ENCODE measurements at places on chromosomes 11 and 22.

DNA sequence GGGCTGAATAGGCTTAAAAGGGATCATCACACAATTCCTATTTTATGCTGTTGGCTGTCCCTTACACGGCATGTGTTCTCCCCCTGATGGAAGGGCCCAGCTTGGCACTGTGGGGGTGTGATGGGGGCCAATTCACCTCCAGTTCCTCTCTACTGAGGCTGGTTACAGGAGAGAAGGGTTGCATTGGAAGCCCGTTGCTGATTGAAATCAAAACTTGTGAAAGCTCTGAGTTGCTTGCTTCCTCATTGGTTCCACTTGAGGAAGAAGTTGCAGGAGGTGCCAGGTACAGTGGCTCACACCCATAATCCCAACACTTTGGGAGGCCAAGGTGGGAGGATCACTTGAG is 13.3 kb upstream of the PRG2 start:
- DNase-seq, result no peak

- DNase-seq, result no peak
These were observed 90.3 kb downstream of the TBC1D22A start for GRCh38 chr22:46852771-46853170.

DNA sequence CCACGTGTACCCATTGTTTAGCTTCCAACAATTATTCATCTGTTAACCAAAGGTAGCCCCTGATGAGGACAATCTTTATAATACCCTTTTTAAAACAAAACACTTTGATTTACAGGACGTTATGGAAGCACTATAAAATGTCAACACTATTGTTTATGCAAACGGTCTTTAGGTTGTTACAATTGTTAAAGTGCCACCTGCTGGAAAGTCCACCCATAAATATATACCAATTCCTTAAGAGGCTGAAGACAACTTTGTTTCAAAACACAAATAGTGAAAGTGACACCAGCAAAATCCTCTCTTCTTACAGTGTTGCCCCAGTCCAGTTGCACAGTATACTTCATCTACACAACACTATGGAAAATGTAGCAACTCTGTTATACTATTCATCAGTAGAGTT is 68.9 kb upstream of the SLN start:
- no peak for DNase-seq

DNA sequence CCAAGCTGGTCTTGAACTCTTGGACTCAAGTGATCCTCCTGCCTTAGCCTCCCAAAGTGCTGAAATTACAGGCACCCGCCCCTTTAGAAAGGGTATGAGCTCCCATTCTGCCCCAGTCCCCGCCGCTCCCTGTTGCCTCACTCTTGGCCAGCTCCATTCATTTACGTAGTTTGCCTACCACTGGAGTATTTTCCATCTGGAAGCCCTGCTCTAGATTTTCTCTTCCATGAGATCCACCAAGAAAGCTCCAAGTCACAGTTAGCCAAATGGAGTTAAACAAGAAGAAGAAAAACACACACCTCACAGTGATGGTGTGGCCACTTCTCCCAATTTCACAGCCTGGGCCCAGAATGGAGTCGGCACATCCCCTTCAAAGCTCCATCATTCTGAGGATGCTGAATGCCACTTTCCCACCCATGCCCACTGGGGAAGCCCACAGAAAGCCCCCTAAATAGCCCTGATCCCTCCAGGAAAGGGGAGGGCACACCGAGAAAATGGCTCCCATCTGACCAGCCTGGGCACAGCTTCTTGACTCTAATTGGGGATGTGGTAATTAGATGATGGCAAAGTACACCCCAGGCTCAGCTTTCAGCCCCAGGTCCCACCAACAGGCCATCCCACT is 381.2 kb downstream of the MN1 start:
- no peak for DNase-seq

- no peak for DNase-seq
These were observed 7.3 kb upstream of the SYT7 start for GRCh38 chr11:61587951-61588727.

GRCh38 chr11:48002561-48002960 is 22.2 kb downstream of the PTPRJ start:
- no peak for DNase-seq

- DNase-seq, result no peak
These were observed 75.7 kb downstream of the GRAMD1B start for GRCh38 chr11:123505546-123506299.

DNA sequence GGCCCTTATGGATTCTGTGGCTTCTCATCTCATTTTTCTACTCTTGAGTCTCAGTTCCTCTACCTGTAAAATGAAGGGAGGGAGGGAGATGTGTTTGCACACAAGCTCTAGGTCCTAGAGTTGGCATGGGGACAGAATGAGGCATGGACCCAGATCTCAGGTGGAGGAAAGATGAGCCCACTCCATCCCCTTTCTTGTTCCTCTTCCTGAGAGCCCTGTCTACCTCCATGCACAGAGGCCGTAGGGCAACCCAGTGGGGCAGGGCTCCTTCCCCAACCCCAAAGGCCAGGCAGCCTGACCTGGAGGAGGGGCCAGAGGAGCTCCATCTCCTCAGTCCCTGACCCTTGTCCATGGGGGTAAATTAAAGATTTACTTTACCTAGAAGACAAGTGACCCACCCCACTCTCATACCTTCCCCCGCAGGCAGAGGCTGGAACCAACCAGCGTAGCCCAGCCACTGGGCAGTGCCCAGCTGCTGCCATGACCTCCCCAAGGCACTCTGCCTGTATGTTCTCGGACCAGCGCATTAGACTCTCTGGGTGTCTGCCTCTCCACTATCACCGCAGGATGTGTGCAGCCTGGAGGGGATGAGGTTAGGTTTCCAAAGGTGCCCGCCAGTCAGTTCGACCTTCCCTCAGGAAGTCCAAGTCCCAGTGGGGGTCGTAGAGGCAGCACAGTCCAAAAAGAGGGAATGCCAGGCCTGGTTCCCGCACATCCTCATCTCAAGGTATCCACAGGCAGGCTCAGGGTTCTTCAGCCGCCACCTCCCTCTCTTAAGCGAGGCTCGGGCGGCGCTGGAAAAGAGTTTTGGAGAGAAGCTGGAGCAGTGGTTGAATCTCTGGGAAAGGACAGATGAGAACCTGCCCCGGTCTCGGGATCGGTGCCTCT is 3.0 kb downstream of the SMTN start:
- DNase-seq, result no peak

GRCh38 chr11:77418155-77418970 is 55.5 kb downstream of the PAK1 start:
- DNase-seq, result no peak

GRCh38 chr11:35791088-35791958 is 128.7 kb downstream of the TRIM44 start:
- no peak for DNase-seq

- no peak for DNase-seq
These were observed 91.7 kb upstream of the CLMP start for GRCh38 chr11:123286761-123287160.

DNA sequence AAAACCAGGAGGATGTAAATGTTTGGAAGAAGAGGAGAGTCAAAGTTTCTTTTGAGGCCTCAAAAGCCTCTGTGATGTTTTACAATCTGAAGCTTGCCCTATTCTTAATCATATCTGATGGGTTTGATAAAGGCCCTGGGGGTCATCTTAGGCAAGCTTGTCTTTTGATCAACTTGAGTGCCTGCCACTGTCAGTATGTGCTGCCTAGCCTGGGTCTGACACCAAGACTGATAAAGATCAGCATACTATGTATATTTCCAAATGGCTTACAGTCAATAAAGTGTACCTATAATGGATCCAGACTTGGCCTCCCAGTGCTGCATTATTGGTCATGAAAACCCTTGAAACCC is 12.7 kb downstream of the EHF start:
- DNase-seq, result peak; percentile 29

- DNase-seq, result no peak
These were observed 32.2 kb upstream of the MYO18B start for GRCh38 chr22:25709758-25710157.

DNA sequence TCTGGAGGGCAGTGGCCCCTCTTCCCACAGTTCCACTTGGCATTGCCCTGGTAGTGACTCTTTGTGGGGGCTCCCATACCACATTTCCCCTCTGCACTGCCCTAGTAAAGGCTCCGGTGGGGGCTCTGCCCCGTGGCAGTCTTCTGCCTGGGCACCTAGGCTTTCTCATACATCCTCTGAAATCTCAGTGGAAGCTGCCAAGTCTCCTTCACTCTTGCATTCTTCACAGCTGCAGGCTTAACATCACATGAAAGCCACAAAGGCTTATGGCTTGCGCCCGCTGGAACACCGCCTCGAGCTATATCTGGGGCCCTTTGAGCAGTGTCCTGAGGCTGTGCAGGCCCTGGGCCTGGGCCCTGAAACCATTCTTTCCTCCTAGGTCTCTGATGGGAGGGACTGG is 25.3 kb downstream of the PLEKHB1 start:
- DNase-seq, result no peak

DNA sequence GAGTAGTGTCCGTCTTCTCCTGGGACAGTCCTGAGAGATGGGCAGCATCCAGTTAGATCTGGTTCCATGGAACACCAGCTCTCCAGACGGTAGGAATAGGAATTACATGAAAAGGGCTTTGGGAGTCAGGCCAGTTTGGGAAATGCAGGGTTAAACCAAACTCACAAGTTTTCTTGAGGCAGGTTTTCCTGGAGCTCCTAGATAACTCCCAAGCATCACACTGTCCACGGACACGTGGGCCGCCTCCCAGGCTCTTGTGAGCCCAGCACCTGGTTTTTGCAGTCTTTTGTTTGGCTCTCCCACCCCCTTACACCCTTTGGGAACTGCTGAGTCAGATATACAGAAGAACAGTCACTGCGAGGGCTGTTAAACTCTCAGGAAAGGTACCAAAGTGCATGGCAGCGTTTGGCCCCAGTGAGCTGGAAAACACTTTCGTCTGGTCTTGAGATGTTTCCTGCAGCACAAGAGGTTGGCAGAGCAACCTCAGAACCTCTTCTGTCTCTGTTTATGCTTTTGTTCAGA is 90.0 kb downstream of the BCR start:
- DNase-seq, result no peak

- no peak for DNase-seq
These were observed 98.5 kb upstream of the CSNK2A3 start for GRCh38 chr11:11451501-11452005.

- DNase-seq, result peak; percentile 85
These were observed 27.7 kb downstream of the CD44 start for GRCh38 chr11:35166369-35167360.

DNA sequence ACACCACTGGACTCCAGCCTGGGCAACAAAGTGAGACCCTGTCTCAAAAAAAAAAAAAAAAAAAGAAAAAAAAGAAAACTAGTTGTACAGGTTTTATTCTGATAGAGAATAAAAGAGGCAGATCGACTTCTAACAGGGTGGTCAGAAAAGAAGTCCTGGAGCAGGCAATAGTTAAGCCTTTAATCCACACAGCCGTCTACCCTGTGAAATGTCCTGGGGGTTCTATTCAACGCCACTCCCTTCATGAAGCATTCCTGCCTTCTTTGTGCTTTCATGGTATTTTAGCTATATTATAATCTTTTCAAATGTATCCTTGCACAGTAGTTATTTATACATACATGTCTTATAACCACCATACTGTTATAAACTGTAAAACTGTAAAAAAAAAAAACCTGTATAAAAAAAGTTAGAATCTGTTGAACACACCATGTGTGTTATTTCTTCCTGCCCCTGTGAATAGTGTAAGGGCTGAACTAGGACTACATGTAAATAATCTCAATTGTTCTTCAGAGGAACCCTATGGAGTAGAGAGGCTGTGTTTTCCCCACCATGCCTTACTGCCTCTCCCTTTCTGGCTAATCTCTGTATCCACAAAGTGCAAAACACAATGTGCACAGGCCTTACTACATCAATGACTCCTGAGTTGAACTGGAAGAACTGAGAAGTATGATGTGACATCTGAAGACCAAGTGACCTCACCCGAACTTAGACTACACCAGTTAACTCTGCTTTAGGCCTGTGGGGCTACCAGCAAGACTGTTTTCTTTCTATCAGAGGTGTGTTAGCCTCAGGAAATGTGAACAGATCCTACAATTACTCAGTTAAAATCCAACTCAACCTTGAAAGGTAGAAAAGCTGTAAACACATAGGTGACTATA is 25.3 kb downstream of the PRCP start:
- no peak for DNase-seq

- DNase-seq, result no peak
These were observed 30.4 kb upstream of the RASL10A start for GRCh38 chr22:29345932-29346331.

GRCh38 chr11:121048464-121049233 is 24.7 kb downstream of the TBCEL start:
- DNase-seq, result no peak

- no peak for DNase-seq
These were observed 52.4 kb downstream of the OTOG start for GRCh38 chr11:17599460-17599925.

- no peak for DNase-seq
These were observed 63.3 kb downstream of the SYN3 start for GRCh38 chr22:32994898-32995297.

GRCh38 chr11:77019976-77020595 is 14.1 kb upstream of the B3GNT6 start:
- no peak for DNase-seq

DNA sequence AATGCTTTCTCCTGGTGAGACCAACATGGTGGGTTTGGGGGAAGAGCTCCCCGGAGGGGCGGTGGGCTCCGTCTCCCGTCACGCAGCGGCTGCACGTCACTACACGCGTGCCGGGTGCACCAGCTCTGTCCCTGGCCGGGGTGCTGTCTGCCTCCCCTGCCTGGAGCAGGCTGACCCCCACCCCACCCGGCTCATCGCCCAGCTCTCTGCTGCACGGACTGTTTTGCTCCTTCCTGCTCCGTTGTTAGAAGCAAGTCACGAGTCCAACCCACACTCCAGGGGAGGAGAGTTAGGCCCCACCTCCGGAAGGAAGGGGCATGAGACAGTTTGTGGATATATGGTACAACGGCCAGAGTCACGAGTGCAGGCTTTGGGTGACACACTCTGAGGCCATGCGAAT is 364.9 kb downstream of the BRD1 start:
- DNase-seq, result no peak

- no peak for DNase-seq
These were observed 532.0 kb downstream of the NTM start for GRCh38 chr11:131902421-131902820.

DNA sequence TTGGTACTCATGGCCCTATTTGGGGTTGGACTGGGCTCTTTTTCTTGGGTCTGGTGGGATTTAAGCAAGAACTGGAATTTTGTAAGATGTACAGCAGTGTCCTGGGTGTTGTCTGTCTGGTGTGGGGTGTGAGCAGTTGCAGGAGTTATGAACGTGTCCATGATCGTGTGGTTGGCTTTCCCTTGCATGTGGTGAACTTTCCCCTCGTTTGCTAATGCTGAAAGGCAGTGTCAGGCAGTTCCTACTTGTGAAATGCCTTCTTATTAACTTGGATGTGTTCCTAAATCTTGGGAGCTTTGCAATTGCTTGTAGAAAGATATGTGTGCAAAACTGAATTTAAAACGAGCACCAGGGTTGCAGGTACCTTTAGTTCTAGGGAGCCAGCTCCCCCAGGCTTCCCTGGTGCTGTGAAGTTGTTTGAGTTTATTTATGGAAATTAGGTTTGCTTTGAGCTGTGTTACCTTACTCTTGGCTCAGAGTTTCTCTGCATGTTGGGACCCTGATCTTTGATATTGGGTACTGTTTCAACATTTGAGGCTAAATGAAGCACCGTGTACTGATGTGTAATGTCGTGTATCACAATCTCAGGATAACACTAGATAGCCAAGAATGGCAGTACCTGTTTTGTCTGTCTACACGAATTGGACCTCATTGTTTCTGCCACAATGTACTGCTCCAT is 35.8 kb upstream of the HSD17B12 start:
- DNase-seq, result no peak

All from T1000 (cell line).